ENCODE measurements at places on chromosomes 12 and 14. TPM values are rescaled to one million over a fixed set of nuclear protein-coding genes. Genes with fewer than 3 reads are reported as not detected.

- H3K4me1 ChIP-seq = no peaks in the 10 kb centered on the region
- no peaks in the 10 kb centered on the region for H3K27me3 ChIP-seq
These were observed 63.7 kb upstream of the ZFP36L1 start for GRCh38 chr14:68856572-68856971.

The MRPS35 gene
- total RNA-seq = 48.2 TPM

DNA sequence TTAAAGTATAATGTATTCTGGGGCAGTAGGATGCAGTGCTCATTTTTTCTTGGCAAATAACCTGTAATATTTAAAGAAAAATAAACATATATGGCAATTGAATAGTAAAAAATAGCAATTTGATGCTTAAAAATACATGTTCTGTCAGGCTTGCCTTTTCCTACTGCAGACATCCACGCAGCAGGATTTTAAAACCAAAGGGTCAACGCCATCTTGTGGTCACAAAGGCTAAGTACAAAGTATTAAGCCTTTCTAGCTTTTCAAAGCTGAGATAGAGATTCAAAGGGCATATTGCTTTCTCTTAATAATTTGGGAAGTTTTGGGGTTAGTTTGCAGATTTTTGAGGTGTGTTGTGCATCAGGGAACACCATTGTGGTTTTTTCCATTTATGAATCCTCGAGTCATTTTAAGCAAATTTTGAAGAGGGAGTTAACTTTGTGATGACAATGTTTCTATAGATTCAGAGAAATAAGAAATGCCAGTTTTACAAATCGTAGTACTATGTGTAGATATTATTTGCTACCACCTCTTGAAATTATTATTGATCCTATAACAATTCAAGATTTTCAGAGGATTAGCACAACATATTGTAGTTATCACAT is 4.7 kb upstream of the CCER1 start:
- no peak overlapping the region for H3K27ac ChIP-seq
- no peak for DNase-seq
- no peak overlapping the region for H3K4me3 ChIP-seq
- no peaks in the 10 kb centered on the region for H3K27me3 ChIP-seq

The DCN gene
- total RNA-seq = 0.57 TPM

The DDX24 gene
- total RNA-seq = 206 TPM

The ASCL1 gene
- total RNA-seq = not detected

DNA sequence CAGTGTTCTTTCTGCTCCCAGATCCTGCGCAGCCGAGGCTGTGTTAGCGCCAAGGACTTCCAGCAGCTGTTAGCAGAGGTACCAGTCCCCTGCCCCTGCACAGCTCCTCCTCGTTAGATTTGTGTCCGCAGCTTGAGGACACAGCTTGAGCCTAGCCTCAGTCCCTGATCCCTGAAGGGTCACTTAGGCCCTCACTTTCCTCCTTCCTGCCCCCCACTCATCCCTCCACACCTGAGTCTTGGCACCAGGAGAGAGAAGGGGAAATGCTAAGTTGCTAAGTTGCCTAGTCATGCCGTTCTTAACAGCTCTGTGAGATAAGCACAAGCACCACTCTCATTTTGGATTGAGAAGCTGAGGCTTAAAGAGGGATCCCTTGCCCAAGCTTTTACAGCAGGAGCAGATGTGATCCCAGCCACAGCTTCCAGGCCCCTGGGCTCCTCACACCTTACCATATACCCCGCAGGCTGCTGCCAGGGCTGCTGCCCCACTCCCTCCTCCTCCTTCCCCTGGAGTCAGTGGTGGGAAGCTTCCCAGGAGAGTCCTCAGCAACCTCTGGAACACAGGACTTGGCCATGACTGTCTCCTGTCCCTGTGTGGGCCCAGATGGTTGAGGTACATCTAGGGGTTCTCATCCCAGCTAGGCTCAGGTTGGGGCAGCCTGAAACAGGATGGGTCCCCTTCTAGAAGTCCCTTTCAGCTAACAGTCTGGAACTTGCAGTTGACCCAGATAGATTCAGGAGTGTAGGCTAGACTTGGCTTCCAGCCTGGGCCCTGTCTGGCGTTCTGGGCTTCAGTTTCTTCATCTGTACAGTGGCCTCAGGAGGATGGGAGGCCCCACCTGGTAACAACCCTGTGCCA is 975 bp downstream of the OGFOD2 start:
- H3K4me1 ChIP-seq = peaks cover 28% of the 10 kb centered on the region
- H3K4me3 ChIP-seq = peak overlapping the region; percentile 85
- no peaks in the 10 kb centered on the region for H3K27me3 ChIP-seq
- H3K36me3 ChIP-seq = no peaks in the 10 kb centered on the region
- DNase-seq = no peak
- H3K27ac ChIP-seq = peak overlapping the region; percentile 96

The RPGRIP1 gene
- not detected for total RNA-seq

The PDE3A gene
- 1.7 TPM for total RNA-seq

DNA sequence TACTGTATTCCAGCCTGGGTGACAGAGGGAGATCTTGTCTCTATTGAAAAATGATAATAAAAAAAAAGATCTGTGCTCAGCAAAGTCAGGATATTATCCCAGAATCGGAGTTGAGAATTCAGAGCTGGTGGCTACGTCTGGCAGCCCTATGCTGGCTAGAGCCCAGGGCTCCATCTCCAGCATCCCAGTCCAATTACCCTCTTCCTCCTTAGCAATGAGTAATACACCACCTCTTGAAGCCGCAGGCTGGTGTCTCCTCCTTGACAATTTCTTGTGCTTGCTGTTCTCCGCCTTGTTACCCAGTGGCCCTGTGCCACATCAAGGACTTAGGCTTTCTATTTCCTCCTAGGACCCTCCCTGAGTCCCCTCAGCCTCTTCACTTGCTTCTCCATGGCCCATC is 38.4 kb upstream of the DDX11 start:
- DNase-seq = peak; percentile 36
- peaks cover 4% of the 10 kb centered on the region for H3K27me3 ChIP-seq
- H3K4me1 ChIP-seq = no peaks in the 10 kb centered on the region
- no peaks in the 10 kb centered on the region for H3K36me3 ChIP-seq

- H3K36me3 ChIP-seq = peaks cover 54% of the 10 kb centered on the region
- H3K27ac ChIP-seq = no peak overlapping the region
- no peak for DNase-seq
- H3K4me1 ChIP-seq = no peaks in the 10 kb centered on the region
These were observed 8.3 kb downstream of the EMG1 start for GRCh38 chr12:6979021-6979420.
